T47D (cell line): ENCODE measurements at places on chromosomes 7 and 10.

DNA sequence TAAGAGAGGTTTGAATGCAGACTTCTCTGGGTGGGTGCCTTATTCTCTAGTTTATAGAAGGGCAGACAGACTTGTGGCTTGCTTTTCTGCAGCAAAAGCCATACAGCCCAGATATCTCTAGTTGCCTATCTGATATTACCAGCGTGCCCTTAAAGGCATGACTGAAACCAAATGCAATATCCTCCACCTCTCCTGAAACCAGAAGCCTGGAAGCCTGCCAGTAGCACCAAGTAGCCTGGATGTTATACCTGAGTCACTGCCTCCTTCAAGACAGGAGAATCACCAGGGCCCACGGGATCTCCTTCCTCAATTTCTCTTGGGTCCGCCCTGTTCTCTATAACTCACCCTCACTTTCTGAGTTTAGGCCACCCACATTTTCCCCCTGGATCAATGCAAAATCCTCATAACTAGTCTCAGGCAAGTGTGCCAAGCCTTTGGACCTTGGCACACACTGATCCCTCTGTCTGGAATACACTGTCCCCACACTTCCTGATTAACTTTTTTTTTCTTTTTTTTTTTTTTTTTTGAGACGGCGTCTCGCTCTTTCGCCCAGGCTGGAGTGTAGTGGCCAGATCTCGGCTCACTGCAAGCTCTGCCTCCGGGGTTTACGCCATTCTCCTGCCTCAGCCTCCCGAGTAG is 638.4 kb downstream of the GALNT17 start:
- DNase-seq, result no peak

DNA sequence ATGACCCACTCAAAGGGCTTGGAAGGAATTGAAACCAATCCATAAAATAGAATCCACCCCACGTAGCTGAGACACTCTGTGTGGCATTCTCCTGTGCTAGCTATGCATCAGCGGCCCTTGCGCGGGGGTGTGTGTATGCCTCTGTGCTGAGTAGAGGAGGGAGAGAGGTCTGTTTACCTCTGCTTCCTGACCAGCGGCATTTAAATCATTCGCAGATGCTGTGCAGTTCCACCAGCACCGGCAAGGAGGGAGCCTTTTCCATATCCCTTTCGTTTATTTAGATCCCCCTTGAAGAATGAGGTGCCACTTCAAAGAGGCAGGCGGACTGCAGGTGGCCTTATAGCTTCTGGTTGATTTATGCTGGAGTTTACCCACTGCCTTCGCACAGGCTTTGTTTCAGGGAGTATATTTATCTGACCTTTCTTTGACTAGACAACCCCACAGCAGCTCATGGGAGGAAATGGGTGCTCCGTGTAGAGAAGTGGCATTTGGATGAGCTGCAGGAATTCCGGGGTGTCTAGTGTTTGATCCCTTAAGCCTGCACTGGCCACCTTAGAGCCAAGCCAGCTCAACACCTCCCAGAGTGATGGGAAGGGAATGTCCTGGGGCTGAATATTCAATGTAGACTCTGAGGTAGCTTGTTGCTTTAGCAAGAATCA is 11.4 kb downstream of the C10orf53 start:
- DNase-seq, result no peak

- DNase-seq, result no peak
Measured at GRCh38 chr10:60044242-60044641, 137.9 kb upstream of the CCDC6 start.

DNA sequence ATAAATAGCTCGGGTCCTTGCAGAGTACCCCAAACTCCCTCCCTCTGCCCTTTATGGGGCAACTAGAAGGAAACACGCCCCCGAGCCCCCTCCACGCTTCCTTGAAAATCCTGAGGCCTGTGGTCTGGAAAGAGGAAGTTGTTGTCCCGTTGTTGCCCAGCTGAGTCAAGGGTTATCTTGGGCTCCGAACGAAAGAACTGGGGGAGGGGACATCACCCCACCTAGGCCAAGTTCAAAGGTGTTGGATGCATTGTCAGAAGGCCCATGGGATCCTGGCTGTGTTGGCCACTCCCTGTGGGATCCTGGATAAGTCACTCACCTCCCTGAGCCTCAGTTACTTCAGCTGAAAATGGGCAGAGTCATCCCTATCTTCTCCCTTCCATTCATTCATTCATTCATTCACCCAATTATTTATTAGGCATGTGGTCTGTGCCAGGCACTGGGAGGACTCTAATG is at the start of gene CCL24:
Gene CCL24 (minus strand): TSS at position 26 of the 456 bp plus-strand sequence. CDS start 91 bp downstream, outside the sequence.
- no peak for DNase-seq
